BJ (cell line): ENCODE measurements at places on chromosomes 3 and 15. TPM values are rescaled to one million over a fixed set of nuclear protein-coding genes. Genes with fewer than 3 reads are reported as not detected.

- no peak for DNase-seq
Observed at GRCh38 chr3:187104342-187104741, 35.0 kb downstream of the RPL39L start.

DNA sequence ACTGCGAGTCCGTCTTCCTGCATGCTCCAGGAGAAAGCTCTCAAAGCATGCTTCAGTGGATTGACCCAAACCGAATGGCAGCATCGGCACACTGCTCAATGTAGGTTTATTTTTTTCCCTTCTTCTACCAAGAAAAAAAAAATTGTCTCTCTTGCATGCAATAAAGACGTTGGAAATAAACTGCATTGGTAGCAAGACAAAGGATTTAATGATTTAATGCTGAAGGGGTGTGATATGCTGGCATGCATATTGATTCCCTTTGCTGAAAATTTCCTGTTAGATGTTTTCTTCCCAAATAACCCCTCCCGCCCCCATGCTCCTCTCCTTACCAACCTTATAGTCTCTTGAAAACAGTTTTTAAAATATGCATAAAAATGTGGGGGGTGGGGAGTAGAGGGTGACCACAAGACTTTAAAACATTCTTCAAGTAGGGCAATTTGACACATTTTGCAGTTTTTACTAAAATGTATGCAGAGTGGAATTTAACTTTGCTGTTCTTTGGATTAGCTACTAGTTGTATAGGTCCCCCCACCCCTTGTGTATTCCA is 799 bp downstream of the RARB start:
- DNase-seq, result no peak

DNA sequence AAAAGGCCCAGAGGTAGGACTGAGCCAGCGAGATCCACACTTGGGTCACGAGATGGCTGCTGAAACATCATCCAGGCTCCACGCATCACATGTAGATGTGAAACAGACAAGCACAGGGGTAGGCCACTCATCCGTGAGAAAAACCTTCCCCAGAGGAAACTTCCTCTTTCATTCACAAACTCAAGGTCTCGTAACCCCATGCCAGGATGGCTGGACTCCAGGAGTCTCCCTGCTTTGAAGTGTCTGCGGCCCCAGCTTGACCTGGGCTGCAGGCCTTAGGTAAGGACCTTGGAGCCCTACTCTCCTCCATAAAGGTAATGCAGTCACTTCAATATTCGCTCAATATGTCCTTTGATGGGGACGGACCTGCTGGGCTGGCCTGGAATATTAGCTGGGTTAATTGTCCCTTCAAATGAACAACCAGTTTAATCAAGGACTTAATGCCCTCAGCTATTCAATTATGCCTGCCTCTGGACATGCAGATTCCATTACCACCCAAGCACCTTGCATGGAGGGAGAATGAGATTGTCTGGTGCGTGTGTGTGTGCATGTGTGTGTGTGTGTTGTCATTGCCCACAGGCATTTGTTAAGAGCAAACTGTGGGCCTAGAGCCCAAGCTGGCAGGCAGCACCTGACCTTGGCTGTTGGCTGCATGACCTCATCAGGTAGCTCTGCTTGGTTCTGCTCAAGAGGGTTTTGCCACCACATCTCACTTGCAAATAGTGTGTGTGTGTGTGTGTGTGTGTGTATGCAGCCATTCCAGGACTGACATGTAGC is 186.9 kb upstream of the TLE3 start:
- no peak for DNase-seq

- DNase-seq, result no peak
Observed at GRCh38 chr15:65027593-65027992, 1.8 kb downstream of the MTFMT start.

FETUB gene
- not detected in 2 replicates for polyA plus RNA-seq

GUCA1C gene
- not detected in 2 replicates for polyA plus RNA-seq

DZIP1L gene
- 7.3 and 12.7 TPM in 2 replicates for polyA plus RNA-seq

- DNase-seq, result no peak
Observed at GRCh38 chr3:43865887-43866528, 175.3 kb downstream of the ABHD5 start.

DNA sequence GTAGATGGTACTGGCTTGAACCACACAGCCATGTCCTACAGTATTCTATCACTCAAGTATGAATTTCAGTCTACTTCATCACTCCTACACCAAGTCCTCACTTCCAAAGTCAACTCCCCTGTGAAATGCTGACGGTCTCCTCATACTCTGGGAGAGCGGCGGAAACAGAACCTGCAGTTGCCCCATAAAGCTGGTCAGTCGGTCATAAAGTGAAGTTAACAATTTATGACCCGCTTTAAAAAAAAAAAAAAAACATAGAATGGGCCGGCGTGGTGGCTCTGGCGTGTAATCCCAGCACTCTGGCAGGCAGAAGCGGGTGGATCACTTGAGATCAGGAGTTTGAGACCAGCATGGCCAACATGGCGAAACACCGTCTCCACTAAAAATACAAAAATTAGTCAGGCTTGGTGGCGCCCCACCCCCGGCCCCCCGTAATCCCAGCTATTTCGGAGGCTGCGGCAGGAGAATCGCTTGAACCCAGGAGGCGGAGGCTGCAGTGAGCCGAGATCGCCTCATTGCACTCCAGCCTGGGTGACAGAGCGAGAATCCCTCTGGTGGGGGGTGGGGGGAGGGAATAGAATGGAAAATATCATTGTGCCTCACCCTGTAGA is 2.1 kb downstream of the TRANK1 start:
- no peak for DNase-seq
